Left ventricle myocardium superior (tissue), 1 donor: ENCODE measurements at places on chromosomes 4 and X.

DNA sequence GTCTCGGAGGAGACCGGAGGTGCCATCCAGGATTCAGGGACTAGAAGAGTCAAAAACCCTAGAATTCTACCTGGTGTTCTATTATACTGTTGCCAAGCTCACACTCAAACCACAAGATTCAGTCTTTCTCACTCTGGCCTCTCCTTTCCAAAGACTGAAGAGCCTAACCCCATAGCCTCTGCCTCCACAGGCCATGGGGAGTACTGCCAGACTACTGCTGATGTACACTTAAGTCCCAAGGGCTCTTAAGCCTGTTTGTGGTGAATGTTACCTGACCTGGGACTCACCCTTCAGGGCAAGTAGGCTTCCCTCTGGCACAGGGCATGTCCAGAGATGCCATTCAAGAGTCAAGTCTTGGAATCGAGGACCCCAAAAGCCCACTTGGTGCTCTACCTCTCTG, 58.9 kb upstream of the IRS4 start:
- no peak for DNase-seq

DNA sequence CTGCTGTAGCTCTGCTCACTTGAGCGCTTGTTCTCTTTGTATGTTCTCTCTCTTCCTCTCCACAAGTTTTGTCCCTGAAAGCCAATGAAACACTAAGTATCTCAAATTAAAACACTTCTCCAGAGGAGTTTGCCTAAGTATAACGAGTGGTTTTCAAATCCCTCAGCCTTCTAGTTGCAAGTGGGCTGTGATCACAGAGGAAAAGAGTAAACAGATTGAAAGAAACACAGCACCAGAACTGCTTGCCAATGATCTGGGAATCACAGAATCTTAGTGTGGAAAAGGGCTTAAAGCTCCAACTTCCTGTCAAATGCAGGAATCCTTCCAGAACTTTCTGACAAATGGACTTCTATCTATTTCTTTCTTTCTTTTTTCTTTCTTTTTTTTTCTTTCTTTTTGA, 4.8 kb upstream of the PRSS12 start:
- no peak for DNase-seq

GRCh38 chr4:148258535-148258934, 183.7 kb downstream of the NR3C2 start:
- no peak for DNase-seq

GRCh38 chr4:135192751-135193535, 991.4 kb upstream of the PABPC4L start:
- no peak for DNase-seq

DNA sequence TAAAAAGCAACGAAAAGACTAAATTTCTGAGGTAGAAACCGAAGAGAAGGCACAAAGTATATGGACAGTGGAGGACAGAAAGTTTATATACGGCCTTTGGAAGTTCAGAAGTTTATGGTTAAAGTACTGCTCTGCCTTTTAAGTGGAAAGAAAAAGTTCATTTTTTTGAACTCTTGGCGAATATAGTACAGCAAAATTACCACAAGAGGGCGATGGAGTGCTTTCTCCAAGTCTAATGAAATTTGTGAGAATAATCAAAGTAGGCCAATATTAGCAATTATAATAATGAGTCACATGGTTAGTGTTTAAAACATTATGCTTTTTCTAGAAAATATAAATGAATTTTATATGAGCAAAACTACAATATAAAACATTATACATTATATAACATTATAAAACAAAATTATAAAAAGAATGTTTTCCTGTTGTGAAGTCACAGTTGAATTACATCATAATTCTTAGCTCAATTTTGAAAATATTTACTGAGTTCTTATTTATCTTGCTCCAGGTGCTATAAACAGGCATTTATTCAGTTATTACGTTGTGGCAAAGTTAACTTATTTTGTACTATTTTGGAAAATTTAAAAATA, 136.2 kb upstream of the BMPR1B start:
- DNase-seq, result no peak

DNA sequence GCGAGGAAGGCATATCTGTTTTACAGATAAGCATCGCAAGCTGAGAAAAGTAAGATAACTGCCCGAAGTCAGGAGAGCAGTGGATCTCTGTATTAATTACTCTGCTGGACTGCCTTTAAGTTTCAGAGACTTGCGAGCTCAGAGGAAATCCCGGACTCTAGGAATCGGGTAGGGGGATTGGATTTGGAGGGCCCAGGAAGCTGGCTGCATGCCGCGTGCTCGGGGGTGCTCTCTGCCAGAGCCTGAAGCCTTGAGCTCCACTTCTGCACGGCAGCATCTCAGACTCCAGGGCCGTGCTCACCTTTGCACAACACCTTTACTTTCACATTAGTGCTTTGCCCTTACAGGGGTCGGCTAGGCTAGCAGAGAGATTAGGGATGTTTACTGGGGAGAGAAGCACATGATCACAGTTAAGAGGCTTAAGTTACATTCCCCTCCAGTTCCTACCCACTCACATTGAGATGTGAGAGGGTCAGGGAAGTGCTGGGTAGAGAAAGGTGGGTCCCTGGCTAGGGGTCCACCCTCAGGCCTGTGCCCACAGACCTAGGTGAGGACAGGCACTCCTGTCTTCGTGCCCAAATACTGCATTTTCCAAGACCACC, 57.0 kb downstream of the TRIML1 start:
- DNase-seq, result no peak

DNA sequence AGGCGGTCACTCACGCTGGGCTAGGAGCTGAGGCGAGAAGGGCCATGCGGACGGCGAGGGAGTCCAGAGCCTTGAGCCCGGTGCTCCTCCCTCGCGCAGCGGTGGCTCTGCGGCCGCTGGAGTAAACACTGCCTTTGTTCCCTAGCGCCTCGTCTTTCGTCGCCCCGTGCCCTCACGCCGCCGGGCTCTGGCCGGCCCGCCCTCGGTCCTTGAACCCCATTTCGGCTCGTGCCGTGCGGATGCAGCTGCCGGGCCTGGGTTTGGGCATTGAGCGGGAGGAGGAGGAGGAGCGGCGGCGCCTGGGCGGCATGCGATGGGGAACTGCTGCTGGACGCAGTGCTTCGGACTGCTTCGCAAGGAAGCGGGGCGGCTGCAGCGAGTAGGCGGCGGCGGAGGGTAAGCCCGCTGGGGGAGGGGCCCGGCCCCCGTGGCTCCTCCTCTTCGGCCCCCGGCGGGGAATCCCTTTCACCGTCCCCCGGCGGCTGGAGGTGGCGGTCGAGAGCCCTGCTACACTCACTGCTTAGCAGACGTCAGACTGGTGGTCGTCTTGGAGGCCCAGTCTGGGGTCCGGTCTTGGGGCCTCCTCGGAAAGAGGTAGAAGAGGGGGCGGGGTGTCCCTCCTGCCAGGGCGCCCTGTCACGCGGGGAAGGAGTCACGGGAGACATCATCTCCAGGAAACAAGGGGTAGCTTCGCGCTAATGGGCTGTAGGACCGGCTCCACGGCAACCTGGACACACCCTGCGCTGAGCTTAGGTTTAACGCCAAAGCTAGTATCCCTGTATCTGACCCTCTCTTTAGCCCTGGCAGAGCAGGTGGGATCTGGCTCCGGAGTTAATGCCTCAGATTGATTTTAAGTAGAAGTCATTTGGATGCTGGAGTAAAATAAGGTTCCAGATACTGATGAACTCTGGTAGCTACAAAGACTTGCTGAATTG, at the start of gene AP1AR:
Gene AP1AR, plus strand, starts transcription at position 9 of the 935 bp plus-strand sequence. Its CDS starts 305 bp downstream, at position 314.
- peak; percentile 89 for DNase-seq

GRCh38 chrX:7637066-7637465, 205.9 kb upstream of the VCX start:
- no peak for DNase-seq

DNA sequence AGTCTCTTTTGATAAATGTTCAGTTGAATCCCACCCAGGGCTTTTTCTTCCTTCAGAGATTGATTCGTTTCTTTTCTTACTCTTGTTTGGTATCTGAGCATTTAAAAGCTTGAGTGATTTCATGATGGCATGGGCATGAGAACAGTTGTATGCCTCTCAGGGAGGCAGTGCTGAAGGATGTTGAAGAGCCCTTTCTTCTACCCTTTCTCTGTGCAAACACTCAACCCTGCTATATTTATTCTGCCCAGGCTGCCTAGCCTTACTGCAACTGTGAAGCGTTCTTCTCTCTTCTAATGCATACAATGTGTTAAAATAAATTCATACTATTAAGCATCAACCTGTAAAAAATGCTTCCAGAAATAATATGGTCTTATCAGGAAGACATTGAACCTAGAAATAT, 367.6 kb upstream of the LCORL start:
- no peak for DNase-seq

GRCh38 chr4:38452009-38452408, 212.0 kb upstream of the KLF3 start:
- no peak for DNase-seq

- no peak for DNase-seq
Observed at GRCh38 chrX:113629326-113629725, 788.7 kb upstream of the AMOT start.

GRCh38 chr4:129046055-129046959, 47.0 kb downstream of the SCLT1 start:
- DNase-seq, result no peak

DNA sequence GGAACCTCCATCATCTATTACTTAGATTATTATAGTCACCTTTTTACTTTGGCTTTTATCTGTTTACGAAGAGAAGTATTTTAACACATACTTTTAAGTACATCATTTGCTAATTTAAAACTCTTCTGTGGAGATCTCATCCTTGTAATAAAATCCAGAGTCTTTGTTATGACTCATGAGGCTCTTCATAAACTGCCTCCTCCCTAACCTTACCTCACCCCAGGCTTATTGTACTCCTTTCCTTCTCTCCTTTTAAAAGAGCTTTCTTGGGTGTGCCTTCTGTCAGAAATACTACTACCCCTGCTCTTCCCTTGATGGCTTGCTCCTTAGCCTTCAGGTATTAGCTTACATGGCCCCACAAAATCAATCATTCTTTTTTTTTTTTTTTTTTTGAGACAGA, 6.6 kb downstream of the ARL9 start:
- DNase-seq, result no peak

GRCh38 chrX:126770179-126770578, 49.4 kb upstream of the PRR32 start:
- DNase-seq, result no peak

DNA sequence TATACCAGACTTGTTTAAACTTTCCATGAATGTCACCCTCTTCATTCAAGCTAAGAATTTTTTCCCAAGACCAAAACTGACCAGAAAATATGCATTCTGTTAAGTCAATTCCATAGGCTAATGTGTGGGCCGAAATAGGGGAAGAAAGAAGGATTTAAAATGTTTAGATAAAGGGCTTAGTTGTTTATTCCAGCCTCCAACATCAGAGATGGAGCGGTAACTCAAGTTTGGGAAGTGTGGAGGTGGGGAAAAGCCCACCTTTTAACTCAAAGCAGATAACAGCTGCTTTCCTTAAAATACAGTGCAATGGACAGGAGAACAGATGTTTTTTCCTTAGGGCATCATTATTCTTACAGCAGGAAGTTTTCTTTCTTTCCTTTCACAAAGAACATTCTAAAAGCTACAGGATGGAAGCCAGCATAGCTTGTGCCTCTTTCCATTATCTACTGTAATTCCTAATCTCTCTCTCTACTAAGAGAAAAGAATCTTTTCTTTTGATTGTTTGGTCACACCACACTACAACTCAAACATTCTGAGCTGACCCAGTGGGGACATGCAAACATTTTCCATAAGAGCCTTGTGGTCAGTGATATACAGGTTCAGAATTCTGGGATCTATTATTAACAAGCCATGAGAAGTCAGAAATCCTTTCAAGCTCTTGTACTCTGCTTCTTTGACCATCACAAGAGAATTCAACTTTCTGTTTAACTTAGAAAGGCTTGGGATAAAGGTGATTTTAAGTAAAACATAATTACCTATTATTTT, 101.6 kb downstream of the PDE5A start:
- no peak for DNase-seq

GRCh38 chr4:169439244-169439643, 168.5 kb upstream of the SH3RF1 start:
- no peak for DNase-seq

DNA sequence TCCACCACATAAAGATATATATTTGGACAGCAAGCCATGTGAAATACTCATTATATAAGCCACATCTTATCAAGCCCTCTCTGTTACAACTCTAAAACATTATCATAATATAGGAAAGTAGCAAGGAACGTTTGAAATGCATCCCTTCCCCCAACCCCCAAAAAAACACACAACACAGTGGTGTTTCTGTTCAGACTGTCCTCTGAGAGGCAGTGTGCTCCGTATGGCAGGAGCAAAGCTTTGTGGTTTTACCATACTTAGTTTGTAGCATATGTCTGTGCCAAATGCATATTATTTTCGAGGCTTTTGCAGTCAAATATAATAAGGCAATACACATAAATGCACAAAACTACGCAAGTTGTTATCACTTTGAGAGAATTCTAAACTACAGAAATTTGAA, 194.2 kb downstream of the RAPGEF2 start:
- no peak for DNase-seq

GRCh38 chr4:178296669-178297068, 854.4 kb upstream of the AGA start:
- DNase-seq, result no peak

GRCh38 chrX:133590703-133591505, 175.6 kb upstream of the GPC4 start:
- DNase-seq, result no peak

- DNase-seq, result no peak
Observed at GRCh38 chrX:65866146-65866545, 173.7 kb downstream of the VSIG4 start.

GRCh38 chr4:11598591-11598990, 169.9 kb upstream of the HS3ST1 start:
- DNase-seq, result no peak

- DNase-seq, result no peak
Observed at GRCh38 chr4:140611854-140612253, 43.1 kb upstream of the UCP1 start.

GRCh38 chrX:16836371-16836770, 33.8 kb downstream of the RBBP7 start:
- DNase-seq, result no peak

DNA sequence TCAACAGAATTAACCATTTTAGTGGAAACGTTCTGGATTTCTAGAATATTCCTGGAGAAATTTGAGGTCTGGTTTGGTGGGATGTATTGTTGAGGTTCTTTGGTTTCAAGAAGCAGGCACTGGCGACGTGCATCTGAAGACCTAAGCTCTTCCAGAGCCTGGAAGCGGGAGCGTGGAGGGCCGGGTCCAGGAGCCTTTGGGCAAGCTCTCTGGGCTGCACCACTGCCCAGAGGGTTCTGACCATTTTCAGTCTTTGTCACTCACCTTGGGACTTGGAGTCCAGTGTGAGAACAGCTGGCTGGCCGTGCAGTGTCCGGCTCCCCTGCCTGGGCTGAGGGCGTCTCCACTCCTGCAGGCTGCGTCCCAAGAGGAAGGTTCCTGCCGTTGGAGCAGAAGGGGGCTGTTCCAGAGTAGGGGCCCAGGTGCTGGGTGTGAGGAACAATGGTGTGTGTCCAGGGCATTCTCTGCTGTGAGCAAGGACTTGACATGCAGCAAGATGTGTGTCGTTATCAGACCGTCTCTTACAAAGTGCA, 24.0 kb downstream of the PIGG start:
- no peak for DNase-seq

DNA sequence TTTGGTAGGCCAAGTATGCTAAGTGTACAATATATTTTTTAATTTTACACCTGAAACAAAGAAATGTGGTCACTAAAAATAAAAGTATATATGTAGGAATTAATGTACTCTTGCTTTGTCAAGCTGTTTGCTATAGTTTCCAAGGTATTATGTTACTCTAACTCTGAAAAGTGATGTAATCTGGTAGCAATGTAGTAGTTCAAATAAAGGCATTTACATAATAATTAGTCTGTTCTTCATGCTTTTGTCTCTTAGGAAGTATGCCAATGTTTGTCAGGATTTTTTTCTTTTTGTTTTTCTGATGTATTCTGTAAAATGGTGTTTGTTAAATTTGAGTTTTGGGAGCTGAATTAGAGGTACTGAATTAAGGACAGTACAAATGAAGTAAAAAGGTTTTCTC, 89.5 kb downstream of the PLS3 start:
- no peak for DNase-seq
